ENCODE measurements at places on chromosomes 5 and 9.

DNA sequence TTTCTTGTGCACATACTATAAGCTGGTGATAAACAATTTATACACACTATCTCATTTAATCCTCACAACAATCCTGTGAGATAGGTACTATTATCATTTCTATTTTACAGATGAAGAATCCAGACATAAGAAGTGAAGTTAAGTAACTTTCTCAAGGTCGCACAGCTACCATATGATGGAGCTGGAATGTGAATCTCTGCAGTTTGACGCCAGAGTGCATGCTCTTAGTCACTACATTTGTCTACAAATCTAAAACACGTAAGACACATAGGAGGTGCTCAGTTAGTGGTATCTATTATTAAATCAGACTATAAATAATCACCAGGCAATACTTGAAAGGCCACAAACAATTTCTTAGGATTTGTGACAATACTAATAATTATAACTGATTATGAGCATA is 45.0 kb upstream of the CDKN2B start:
- DNase-seq: no peak

DNA sequence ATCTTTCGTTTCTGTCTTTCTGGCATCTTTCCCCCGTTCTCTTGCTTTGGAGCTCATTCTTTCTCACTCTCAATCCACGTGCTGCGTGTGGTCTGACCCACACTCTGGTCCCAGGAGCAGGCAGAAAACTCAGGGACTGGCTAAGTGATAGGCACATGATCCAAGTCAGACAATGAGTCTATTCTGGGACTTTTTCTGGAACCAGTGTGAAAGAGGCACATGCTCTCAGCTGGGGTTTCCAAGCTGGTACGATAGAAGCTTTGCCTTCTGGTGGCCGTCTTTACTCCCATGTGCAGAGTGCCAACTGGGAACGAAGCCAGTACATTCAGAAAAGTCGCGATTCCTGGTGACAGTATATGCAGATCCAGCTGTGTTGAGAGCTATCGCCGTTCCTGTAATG is 94.4 kb downstream of the PDZD2 start:
- peak; percentile 41 for DNase-seq

- DNase-seq: no peak
Observed at GRCh38 chr5:50593681-50594080, 72.8 kb upstream of the PARP8 start.

DNA sequence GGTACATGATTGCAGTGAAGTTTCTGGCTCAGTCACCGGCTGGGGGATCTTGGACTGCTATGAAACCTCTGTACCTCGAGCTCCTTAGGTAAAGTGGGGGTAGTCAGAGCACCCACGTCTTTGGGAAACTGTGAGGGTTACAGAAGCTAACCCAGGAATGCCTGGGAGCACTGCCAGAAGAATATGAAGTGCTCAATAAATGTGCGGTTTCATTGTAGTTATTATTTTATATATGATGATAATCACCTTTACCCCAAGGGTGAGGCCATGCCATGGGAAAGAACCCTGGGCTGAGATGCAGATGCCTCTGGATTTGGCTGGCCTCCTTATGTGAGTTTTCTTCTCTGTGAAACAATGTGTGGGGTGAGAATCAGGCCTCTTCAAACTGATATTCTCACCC is 3.7 kb downstream of the NPR3 start:
- no peak for DNase-seq

- peak; percentile 40 for DNase-seq
Observed at GRCh38 chr9:132160802-132161742, 786 bp upstream of the NTNG2 start.

DNA sequence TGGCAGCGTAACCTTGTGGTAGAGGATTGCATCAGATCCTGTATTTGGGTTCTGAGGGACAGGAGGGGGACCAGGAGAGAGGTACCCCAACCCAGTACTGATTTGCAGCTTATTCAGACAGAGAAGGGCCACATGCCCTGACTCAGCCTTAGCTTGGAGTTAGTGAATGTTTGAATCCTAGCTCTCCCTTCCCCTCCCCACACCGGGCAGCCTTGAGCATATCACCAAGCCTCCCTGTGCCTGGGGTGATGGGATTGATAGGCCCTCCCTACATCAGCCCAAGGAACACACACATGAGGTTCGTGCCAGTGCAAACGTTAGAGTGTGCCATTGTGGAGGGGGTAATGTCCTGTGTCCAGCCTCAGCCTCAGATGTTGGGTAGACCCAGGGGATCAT is 71.9 kb downstream of the AMBP start:
- no peak for DNase-seq

DNA sequence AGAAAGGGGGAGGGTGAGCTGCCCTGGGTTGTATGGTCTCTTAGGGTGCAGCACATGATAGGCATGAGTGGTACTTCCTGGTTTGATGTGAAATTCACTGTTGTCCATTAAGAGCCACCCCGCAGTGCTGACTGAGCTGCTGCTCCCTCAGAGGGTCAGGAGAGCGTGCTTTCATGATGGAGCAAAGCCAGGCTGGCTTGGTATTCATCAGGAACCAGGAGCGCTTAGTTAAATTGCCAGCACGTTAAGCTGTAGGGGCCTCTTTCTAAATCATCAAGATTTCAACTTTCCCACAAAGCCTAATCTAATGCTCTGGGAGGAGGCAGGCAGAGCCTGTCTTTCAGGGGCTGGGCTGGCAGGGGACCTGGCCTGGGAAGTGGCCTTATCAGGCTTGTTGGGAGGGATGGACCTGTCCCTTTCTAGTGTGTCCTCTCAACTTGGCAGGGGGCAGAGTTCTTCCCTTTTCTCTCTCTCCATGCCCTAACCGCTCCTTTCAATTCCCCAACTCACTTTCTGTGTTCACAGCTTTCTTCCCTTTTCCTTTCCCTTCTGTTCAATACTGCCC is 7.9 kb downstream of the CYSTM1 start:
- DNase-seq: no peak

DNA sequence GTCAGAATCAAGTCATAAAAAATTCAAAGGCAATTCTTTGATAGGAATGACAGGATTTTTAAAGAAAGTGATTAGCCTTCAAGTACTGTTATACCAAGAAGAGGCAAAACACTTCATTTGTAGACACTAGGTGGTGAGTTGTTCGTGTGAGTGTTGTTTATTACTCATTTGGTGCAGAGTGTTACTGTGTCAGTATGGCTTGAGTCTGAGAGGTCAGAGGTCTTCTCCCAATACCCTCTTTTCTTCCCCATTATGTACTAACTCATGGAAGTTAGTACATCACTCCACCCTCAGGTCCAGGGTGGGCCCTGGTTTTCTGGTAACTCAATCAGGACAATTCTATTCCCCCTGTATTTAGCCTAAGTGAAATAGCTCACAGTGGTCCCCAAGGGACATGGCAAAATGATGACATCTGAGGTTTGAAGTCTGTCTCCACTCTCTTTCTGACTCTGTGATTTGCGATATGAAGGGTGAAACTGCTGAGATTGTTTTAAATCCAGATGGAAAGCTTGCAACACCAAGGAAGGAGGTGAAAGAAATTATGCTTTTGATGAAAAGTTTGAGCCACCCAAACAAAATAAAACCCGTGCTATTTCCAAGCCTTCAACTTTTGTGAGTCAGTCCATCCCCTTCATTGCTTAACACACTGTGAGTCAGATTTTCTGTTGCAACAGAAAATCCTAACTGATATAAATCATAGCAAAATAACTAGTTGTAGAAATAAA is 56.8 kb downstream of the NUDT12 start:
- no peak for DNase-seq

- DNase-seq: no peak
Observed at GRCh38 chr5:167415779-167416746, 875.4 kb upstream of the WWC1 start.

DNA sequence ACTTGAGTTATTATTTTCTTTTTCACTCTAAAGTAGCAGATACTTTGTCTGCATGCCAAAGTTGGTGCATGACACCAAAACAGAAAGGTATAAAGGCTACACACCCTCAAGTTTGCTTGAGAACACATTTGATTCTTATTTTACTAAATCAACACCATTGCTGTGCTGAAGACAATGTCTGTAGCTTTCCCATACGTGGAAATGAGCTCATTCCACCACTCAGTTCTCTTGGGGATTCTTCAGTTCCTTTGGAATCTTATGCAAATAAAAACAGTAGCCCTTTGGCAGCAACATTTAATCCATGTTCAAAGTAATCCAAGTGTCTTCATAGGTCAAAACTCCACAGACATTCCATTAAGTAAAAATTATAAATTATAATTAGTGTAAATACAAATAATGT is 264.9 kb downstream of the TLE1 start:
- no peak for DNase-seq

- no peak for DNase-seq
Observed at GRCh38 chr5:73312146-73312871, 136.3 kb downstream of the FOXD1 start.

- no peak for DNase-seq
Observed at GRCh38 chr5:179614745-179615144, 8.7 kb downstream of the HNRNPH1 start.

DNA sequence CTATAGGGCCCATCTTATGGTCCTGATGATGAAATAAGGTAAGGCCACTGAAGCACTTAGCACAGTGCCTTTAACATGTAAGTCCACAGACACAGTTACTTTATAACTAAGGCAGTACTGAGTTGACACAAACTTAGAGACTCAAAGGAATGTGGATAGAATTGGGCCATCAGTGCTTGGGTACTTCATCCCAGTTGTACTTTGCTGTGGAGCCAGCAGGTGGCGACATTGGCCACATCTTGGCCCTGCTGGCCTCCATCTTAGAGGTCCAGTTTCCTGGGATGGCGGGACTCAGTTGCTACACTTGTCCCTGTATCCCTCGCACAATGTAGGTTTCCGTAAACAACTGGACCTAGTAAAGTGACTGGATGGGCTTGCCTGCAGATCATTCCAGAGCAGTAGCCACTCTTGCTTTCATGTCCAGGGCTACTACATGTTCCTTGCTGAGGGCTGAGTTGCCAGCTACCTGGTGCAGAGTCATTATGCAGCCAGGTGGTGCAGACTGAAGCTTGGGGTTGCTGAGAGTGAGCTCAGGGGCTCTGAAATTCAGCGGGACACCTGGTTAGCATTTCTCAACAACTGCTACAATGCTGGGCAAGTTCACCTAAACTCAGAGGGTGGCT is 10.6 kb downstream of the MTAP start:
- peak; percentile 24 for DNase-seq

- DNase-seq: no peak
Observed at GRCh38 chr9:3876553-3876952, 350.8 kb upstream of the RFX3 start.

GRCh38 chr9:8570776-8571175 is 771.2 kb upstream of the DMAC1 start:
- no peak for DNase-seq

GRCh38 chr9:82466616-82467260 is 478.2 kb downstream of the SPATA31D1 start:
- no peak for DNase-seq

DNA sequence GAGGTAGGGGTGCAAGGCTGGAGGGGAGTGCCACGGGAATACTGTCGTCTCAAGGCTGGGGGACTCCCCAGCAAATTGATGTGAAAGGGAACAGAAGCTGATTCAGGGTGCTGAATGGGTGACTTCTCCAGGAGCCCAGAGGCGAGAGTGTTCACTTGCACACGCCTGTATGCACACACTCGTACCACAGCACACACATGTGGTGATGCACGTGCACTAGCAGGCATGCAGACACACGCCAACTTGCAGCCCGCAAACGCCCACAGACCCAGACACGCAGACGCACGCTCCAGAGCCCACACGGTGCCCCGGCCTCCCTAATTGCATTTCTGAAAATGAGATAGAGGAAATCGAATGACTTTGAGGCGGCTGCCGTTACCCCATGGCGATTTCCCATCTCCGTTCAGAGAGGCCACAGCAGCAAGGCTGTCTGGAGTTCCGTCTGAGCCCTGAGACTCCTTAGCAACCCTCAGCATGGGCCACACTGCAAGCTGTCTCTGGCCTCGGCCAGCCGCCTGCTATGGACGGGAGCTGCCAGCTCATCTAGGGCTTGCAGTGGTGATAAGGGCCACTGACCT is 9.1 kb upstream of the ADAMTS2 start:
- no peak for DNase-seq

DNA sequence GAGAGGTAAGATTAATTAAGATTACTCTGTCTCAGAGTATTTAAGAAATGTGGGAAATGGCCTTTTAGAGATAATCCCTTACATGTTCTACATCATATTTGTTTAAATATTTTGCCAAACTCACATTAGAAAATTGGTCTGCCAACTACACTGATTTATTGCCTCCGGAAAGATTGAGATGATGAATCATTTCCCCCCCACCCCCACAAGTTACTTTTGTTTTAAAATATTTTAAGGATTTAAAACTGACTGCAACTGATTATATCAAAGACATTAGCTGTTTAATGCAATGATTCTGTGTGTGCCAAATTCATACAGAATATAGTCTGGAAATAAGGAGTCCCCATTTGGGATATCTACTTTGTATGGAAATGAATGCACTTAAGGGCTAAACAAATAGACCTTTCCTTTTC is 674.4 kb downstream of the PRR16 start:
- no peak for DNase-seq

DNA sequence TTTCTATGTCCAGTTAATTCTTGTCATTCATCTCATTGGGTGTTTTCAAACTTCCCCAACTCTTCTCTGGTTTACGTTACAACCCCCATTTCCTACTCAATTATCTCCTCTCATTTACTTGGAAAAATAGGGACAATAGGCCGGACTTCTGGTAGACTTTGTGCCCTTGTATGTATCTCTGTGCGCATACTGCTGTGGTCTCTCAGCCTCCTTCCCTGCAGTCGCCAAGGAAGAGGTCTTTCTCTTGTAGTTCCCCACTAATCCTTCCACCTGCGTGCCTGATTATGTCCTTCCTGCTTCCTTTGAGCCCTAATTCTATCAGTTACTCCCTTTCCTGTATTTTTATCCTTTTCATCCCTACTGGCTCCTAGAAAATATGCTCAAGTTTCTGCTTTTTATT is 176.3 kb downstream of the GDNF start:
- DNase-seq: no peak

DNA sequence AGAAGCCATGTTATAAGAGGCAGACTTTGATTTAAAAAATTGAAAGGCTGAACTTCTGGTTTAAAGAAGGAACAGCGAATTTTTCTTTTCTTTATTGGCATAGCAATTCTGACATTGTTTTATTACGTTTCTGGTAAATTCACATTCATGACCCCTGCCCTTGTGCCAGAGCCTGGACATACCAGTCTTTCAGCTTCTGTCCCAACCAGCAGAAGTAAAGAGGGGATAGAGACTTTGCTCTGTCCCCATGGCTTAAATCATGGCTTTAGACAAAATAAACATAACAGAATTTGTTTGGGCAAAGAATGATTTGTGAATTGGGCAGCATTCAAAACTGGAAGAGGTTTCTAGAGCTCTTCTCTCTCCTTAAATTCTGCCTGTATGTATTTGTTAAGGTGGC is 15.3 kb downstream of the CAST start:
- DNase-seq: no peak

DNA sequence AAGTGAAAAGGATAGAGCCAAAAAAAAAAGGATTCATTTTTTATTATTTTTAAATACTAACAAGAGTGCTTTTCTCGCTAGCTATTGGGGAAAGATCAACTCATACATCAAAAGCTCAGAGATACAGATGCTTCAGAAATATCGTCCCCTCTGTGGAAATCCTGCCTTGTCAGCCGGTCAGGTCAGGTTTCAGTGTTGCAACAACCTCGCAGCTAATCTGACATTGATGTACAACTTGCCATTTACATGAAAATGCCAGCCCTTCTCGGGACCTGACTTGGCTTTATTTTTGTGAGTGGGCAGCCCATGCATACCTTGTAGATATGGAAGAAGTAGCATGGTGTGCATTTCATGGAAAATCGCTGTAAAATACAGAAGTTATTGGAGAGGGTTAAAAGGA is 358.8 kb upstream of the ADAMTS16 start:
- DNase-seq: no peak

Data from G401 (cell line).